IMR-90 (cell line): ENCODE measurements at places on chromosomes 1 and 21.

DNA sequence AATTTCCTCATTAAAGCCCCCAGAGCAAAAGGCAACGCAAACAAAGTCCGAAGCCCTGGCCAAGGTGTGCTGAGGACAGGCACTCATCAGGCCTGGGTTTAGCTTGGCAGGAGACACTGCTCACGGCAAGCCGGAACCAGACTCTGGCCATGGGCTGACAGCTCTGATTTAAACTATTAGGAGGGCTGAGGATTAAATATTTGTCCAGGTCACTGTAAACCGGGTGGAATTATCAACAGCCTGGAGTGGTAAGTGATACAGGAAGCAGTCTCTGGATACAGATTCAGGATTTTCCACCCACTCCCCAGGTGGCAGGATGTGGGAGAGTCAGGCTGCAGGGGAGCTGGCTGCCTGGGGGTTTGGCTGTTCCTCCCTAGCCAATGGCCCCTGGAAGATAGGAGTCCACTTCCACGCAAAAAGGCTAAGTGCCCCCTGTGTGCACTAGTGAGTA, 42.4 kb downstream of the SLC66A1 start:
- no peak for DNase-seq

DNA sequence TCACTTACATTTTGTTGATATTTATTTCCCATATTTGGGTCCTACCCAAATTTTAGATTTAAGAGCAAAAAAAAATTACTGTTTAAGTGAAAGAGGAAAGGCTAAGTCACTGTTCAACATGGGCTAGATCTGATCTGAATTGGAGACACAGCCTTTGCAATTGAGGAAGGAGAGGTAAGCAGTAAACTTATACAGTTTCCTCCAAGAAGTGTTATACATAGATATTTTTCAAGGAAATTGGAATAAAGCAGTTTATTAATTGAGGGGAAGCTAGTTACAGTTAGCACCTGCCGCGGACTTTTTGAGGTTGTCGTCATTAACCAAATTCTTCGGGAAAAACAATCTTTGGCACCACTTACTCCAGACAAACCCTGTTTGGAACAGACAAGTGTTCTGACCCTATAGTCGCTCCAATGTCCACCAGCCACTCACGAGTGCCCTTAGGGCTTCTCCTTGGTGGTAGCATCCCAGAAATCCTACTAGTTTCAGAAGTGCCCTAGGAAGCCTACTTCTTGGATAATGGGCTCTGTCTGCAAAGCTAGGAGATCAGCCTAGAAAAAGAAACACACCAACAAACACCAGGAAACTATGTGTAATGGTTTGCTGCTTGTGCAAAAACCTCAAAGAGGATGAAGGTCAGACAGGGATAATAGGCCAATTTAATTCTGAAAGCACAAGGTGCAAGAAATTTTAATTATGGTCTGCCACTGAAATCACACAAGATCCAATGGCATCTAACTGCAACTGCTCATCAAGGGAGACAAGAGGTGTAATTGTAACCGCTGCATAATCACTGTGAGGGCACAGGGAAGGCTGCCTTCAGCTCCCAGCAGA, 2.5 kb downstream of the WLS start:
- no peak for DNase-seq

DNA sequence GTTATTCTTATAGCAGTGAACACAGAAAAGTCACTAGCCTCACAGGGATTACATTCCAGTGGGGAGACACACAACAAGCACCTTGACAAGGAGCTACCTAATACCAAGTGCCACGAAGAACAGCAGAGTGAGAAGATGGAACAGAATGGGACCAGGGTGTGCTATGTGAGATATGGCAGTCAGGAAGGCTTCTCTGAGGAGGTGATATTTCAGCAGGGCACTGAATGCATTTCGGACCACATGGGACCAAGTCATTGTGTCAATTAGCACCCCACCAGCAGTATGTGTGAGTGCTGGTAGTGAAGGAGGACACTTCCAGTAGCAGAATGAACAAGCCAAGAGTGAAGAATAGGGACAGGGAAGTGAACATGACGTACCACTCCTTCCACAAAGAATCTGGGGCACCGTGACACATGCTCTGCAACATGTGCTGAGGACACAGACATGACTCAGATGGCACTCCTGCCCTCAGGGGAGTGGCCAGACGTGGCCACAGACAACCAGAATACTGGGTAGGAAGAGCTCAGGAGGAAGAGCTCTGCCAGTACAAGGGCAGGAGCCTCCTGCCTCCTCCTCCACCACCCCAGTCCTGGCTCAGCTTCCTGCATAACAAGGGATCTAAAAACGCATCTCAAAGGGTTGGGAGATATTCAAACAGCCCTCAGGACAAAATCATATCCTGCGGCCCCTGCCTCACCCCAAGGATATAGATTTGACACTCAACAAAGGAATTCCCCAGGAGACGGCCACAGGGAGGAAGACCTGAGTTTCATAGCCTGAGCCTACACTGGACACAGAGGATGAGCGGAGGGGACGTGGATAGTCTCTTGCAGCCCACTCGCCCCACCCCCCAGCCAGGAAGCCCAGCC, 102.5 kb downstream of the TRABD2B start:
- DNase-seq = peak; percentile 4

DNA sequence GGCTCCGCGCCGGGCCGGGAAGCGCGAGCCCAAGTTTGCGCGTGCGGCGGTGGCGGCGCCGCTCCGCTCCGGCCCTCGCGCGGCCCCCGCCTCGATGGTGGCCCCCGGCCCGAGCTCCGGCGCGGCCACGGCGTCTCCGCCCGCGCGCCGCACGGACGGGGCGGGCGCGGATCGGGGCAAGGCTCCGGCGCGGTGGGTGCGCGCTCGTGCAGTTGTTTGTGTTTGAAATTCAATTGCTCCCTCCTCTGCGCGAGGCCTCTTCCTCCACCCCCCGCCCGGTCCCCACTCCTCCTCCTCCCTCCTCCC, at the start of gene HDGF:
TSS of gene HDGF (minus strand) at position 225 of the 306 bp plus-strand sequence. CDS start 246 bp downstream, outside the sequence.
- no peak for DNase-seq

- DNase-seq = peak; percentile 12
Observed at GRCh38 chr1:154943649-154944400, 7.3 kb upstream of the PMVK start.

DNA sequence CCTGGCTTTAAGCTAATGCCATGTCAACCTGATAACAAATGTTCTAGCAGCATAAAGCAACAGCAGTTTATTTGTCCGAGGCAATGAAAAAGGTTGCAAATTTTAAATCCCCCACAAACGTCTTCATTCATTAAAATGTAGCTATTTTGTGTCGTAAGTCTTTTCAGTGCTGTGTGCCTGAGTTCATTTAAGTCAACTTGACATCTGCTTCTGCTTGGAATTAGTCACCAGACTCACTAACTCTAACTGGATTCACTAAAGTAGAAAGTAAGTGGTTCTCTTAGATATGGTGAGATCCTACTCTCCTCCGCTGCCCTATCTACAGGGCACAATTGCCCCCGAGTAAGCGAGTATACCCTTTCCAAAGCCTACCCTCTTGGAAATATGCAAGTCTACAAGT, 118.4 kb upstream of the CHRM3 start:
- no peak for DNase-seq

DNA sequence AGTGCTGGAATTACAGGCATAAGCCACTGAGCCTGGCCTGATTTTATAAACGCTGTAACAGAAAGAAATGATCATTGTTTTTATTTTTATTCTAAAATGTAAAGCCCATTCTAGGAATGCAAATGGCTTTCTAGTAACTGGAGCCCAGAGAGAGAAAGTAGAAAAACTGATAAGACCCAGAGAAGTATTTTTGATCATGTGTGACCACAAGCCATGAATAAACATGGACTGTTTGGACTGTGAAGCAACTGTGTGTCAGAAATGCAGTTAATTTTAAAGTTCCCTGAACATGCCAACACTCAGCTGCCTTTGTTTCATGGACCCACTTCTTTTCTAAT, 39.7 kb downstream of the EIF2B3 start:
- no peak for DNase-seq

DNA sequence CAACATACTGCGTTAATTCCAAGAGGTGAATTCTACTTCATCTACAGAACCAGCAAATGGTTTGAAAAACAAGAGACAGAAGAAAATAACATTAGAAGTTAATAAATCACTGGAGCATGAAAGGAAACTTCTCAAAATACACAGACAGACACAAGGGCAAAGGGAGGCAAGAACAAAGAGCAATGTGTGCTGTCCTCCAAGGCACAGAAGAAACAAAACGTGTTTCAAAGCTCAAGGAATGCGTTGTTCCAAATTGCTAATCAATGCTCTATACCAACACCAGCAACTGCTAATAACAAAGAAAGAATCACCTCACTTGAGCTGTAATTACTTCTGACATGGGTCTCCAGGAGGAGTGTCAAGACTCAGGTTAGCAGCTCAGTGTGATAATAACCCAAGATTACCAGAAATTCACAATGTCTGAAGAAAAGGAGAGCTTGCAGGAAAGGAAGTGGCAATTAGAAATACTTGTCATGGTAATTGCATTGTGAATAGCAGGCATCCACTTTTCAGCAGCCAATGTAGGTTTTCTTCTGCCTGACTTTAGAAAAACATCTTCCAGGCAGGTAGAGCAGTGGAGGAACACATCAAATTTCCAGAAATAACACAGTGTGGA, 175.4 kb downstream of the SEC16B start:
- DNase-seq = no peak

DNA sequence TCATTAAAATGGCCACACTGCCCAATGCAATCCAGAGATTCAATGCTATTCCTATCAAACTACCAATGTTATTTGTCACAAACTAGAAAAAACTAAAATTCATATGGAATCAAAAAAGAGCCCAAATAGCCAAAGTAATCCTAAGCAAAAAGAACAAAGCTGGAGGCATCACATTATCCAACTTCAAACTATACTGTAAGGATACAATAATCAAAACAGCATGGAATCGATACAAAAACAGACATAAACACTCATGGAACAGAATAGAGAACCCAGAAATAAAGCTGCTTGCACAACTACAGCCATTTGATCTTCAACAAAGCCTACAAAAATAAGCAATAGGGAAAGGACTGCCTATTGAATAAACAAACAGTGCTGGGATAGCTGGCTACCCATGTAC, 100.4 kb downstream of the FAF1 start:
- no peak for DNase-seq

DNA sequence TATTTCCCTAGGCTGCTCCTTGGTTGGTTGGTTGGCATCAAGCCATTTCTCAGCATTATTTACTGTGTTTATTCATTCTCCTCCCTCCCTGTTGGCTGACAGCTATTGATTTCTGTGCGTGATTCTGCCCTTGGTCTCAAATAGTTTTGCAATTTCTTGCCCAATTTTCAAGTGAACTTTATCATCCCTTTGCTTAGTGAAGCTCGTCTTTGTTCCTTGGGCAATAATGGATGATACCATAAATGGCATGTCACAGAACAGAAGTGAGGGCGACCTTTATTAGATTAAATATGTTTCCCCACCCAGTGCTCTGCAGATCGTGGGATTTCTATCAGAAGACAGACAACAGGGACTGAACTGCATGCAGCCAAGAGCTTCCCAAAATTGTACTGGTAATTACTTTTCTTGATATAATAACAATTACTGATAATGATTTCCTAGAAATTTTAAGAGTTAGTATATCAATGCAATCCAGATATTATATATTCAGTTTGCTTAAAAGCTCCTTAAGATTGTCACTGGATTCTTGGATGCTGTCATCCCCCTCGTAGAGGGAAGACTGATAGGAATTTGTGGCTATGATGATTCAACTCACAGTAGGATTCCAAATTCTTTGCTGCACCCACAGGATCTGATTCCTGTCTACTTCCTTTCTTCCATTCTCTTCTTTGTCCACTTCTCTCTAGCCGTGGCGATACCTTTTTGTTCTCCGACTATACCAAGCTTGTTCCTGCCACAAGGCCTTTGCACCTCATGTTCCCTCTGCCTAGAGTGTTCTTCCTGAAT, 122.1 kb upstream of the KAZN start:
- peak; percentile 6 for DNase-seq

- no peak for DNase-seq
Observed at GRCh38 chr1:155760751-155761475, 72.0 kb downstream of the DAP3 start.

DNA sequence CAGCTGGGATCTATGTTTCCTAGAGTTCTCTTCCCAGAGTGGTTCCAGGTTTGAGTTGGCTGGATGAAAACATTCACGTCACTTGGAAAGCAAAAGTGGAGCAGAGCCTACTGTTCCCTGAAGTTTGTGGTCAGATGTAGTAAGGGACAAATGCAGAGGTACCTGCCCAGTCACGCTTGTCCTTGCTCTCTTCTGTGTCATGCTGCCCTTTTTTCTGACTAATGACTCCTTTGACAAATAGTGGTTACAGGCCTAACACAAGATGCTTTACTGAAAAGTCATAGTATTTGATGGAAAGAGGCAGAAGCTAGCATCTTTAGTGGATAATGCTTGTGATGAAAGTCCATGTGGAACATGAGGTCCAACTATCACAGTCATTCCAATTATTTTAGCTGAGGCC, 881.4 kb upstream of the B3GALT2 start:
- no peak for DNase-seq

- DNase-seq = no peak
Observed at GRCh38 chr1:212962509-212962908, 12.2 kb downstream of the VASH2 start.

DNA sequence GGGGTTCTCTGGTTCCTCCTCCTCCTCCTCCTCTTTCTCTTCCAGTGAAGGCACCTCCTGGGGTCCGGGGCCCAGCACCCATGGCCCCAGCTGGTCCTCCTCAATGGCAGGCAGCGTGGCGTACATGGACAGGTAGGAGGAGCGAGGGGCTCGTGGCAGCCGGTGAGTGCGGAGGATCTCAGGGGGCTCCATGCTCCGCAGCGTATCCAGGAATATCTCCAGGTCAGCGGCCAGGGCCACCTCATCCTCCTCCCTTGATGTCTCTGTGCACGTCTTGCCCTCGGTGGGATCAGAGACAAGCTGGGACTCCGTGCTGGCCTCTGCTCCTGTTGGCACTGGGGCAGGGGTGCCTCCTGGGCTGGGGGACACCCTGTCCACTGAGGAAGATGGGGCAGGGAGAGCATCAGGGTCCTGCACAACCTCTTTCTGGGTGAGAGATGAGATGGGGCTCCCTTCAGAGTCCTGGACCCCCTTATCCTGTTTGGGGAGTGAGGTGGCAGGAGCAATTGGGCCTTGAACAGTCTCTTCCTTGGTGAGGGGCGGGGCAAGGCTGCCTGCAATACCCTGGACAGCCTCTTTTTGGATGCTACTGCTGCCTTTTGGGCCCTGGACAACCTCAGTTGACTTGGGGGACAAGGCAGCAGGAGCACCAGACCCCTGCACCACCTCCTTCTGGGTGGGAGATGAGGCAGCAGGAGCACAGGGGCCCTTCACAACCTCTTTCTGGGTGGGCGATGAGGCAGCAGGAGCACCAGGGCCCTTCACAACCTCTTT, 9.6 kb downstream of the CRYBG2 start:
- DNase-seq = no peak

DNA sequence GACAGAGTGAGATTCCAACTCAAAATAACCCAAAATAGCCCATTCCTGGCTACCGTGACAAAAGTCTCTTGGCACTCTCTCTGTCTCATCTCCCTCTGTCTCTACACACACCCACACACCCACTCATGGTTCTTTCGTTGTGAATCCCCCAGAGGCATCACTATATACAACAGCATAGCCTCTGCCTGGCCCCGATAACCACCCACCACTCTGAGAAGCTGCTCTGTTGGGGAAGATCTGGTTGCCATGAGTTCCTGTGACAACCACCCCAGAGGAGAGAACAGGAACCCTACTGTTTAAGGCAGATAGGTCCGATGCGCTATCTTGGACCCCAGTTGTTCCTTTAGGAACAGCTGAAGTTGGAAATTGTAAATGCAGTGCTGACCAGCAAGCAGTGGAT, 70.4 kb upstream of the LYST start:
- no peak for DNase-seq
